ENCODE measurements at places on chromosomes 13 and 19.

DNA sequence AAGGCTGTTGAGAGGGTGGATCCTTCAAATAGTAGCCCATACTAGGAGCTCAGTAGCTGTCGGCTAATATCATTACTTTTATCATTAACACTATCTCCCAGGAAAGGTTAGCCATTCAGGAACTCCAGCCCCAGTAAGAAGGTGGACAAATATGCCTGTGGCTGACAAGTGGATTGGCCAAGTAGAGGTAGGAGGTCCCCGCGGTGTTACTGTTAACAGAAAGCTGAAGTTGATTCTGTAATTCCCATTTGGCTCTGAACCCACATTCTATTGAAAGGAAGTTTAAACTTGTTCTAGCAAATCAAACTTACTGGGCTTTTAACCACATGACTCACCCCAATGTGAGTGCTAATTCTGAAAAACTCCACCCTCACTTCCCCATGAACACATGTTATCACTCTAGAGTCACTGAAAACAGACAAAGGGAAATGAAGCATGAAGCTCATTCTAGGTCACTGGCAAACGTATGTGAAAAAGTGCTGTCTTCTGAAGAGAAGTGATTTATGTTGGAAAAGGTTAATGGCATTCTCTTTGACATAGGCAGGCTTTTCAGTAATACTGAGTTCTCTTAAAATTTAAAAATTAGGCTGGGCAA, 273.5 kb downstream of the FGF14 start:
- no peak overlapping the region for H3K27ac ChIP-seq
- H3K4me3 ChIP-seq = no peak overlapping the region
- H3K27me3 ChIP-seq = no peaks in the 10 kb centered on the region
- no peaks in the 10 kb centered on the region for H3K4me1 ChIP-seq

GRCh38 chr19:47230054-47230920, 712 bp downstream of the BBC3 start:
- no peaks in the 10 kb centered on the region for H3K27me3 ChIP-seq
- peak; percentile 77 for DNase-seq
- peak overlapping the region; percentile 100 for H3K27ac ChIP-seq
- no peaks in the 10 kb centered on the region for H3K36me3 ChIP-seq
- peaks cover 13% of the 10 kb centered on the region for H3K4me1 ChIP-seq

- H3K27ac ChIP-seq = peak overlapping the region; percentile 36
- no peaks in the 10 kb centered on the region for H3K27me3 ChIP-seq
- DNase-seq = peak; percentile 69
- H3K4me3 ChIP-seq = no peak overlapping the region
- H3K36me3 ChIP-seq = no peaks in the 10 kb centered on the region
- H3K4me1 ChIP-seq = no peaks in the 10 kb centered on the region
Observed at GRCh38 chr19:44820648-44821609, 12.0 kb downstream of the BCAM start.

DNA sequence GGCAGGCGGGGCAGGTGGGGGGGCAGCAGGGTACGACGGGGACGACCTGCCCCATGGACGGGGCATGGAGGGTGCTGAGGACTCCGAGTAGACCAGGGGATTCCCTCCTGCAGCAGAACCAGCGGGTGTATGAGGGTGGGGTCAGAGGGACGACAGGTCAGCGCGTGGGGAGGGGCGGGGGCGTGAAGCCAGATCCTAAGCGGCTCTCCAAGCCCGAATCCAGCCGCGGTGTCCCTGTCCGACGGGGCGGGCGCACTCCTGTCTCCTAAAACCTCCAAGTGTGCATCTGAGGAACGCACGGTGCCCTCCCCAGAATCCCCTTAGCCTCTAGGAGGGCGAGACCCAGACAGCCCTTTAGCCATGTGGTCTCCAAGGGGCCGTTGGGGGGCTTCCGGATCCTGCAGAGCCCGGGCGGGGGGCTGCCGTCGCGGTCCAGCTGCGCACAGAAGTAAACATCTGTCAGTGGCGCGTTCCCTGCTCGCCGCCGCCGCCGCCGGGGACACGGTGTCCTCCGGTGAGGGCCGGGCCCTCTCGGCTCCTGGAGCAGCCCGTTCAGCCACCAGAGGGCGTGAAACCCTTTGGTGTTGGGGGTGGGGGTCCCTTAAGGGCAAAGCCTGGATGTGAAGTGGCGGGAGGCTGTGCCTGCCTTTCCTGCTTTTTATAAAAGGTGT, 730 bp downstream of the NRTN start:
- H3K27ac ChIP-seq = no peak overlapping the region
- H3K4me1 ChIP-seq = no peaks in the 10 kb centered on the region
- DNase-seq = no peak
- no peaks in the 10 kb centered on the region for H3K27me3 ChIP-seq
- H3K4me3 ChIP-seq = no peak overlapping the region

GRCh38 chr19:43470288-43470687, 4.9 kb upstream of the LYPD3 start:
- peaks cover 7% of the 10 kb centered on the region for H3K4me1 ChIP-seq
- no peak overlapping the region for H3K4me3 ChIP-seq
- DNase-seq = no peak
- H3K27ac ChIP-seq = no peak overlapping the region
- H3K36me3 ChIP-seq = no peaks in the 10 kb centered on the region

DNA sequence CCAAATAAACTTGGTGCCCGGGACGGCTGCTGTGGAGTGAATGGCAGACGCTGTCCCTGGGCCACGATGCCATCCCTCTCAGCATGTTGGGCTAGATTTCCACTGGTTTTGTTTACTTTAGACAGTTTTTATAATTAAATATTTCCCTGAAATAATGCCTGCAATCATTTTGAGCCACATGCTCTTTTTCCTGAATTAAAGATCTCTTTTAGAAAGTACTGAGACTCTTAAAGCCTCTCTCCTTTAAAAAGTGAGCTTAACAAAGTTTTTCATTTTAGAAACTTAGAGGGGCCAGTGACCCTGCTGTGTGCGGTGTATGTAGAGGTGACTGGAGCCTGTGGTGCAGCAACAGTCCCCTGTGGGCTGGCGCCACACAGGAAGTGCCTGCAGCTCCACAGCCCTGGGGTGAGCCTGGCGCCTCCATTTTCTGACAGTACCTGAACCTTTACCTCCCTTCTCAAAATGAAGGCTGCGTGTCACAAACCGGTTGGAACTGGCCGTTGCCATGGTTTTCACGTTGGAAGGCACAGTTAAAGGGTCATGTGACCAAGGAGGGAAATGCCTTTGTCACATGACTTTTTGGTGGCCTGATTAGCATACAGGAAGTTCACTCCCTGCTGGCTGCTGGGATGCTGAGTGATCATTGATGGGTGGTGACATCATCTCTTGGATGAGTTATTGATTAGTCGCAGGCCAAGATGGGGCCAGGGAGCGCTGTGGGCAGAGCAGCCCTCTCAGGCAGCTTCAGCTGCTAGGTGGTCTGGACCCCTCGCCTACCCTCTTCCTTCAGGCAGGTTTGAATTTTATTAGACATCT, 26.3 kb downstream of the TSSK6 start:
- peak overlapping the region; percentile 30 for H3K4me3 ChIP-seq
- H3K4me1 ChIP-seq = peaks cover 39% of the 10 kb centered on the region
- H3K27me3 ChIP-seq = no peaks in the 10 kb centered on the region
- H3K27ac ChIP-seq = peak overlapping the region; percentile 67
- H3K36me3 ChIP-seq = peaks cover 17% of the 10 kb centered on the region

Data from psoas muscle (tissue), 8 donors.